ENCODE measurements at places on chromosomes 6 and 20.

DNA sequence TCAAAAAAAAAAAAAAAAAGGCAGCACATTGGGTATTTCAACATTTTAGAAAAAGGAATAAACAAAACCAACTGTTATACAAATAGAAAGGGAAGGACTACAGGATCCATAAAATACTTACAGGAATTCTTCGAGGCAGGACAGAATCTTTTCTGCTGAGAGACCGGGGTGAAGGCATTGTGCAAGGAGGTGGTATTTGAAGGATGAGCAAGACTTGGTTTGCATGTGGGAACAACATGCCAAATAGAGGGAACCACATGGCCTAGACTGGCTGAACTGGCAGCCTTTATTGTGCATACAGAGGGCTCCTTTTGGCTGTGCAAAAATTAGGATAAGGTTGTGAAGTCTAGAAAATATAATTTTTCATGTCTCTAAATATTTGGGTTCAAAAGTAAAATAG, 62.9 kb downstream of the SCAND1 start:
- no peak for DNase-seq

DNA sequence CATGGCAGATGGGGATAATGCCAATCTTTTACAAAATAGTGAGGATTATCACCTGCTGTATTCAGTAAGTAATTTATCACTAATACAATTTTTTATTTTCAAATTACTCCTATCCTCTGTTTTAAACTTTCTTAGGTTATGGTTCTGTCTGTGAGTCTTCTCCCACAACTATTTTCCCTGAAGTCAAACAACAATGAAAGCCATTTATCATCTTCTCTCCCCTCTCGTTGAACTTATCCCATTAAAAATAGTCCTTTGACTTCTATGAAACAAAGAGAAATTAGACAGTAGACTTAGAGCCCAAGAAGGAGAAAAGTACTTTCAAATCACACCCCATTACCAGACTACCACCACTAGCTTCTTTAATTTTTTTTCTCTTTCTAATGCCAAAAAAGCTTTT, 147.7 kb downstream of the SIM1 start:
- no peak for DNase-seq

DNA sequence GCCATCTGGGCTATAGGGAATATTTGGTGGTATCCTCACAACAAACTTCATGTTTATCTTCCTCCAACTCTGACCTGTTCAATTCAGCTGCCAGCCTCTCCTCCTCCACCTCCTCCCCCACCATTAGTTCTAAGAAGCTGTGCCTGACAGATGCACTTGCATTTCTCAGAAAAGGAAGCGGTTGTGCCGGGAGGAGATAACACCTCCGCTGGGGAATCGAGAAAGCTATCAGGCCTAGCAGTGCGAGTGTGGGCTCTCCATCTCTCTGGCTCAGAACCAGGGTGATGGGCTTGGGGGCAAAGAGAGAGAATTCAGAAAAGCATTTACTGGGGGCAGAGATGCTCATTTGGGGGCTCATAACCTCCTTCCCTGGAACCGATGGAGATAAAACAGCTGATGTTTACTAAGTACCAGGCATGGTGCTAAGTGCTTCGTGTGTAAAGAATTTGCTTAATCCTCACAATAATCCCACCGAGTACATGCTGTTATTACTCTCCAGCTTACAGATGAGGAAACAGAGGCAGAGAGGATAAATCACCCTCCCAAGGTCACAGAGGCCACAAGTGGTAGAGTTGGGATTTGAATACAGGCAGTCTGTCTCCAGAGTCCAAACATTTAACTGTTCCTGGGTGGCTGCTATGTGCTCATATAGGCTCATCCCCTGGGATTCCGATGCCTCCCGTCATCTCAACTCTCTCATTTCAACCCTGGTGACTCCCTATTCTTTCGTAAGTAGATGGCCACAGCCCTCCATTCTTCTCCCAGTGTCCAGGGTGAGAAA, 38.3 kb downstream of the COX4I2 start:
- DNase-seq = no peak

- no peak for DNase-seq
Measured at GRCh38 chr6:19691465-19692167, 145.6 kb upstream of the ID4 start.

GRCh38 chr20:18676396-18676795, 88.5 kb downstream of the DTD1 start:
- no peak for DNase-seq

DNA sequence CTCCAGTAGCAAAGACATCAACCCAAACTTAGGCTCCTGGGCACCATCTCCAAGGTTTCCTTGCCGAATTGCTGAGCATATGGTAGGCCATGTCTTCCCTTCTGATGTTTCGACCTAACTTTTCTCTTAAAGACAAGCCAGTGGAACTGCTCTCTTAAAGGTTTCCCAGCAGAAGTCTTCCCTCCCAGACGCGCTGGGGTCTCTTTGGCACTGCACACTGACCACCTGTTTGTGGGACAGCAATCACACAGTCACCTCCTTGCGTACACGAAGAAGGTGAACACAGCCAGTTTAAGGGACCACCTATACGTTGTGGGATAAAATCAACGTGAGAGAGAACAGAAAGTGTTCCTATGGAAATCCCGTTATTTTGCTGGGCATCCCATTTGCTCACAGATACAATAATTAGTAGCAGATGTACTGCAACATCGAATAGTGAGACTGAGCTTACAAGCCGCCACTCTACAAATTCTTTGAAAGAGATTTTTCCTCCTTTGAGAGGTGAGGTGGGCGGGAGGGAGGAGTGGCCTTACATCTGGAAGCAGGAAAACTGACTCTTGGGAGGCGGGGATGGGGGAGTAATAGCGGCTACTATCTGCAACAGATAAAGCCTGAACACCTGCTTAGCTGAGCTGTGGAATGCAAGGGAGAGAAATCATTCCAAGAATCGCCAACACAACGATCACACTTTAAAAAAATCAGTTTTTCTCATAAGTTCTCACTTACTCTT, 9.9 kb downstream of the GRIK2 start:
- DNase-seq = no peak

DNA sequence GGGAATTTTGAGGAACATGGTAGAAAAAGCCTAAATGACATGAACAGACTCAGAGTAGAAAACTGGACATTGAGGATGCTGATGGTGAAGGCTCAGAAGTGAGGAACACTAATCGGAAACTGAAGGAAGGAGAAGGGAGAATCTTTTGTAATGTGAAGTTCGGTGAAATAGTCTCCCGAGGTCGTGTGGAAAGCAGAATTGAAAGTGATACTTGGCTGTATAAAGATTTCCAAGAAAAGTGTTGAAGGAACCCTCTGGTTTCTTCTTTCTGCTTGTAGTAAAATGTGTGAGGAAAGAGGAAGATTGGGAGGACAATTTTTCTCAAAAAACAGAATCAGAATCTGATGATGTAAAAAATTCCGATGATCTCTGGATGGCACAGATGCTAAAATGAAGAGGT, 115.4 kb downstream of the LAMP5 start:
- DNase-seq = no peak

GRCh38 chr20:37142708-37143107, 36.4 kb upstream of the RPN2 start:
- DNase-seq = no peak

GRCh38 chr6:82072751-82073150, 174.8 kb downstream of the IBTK start:
- no peak for DNase-seq

DNA sequence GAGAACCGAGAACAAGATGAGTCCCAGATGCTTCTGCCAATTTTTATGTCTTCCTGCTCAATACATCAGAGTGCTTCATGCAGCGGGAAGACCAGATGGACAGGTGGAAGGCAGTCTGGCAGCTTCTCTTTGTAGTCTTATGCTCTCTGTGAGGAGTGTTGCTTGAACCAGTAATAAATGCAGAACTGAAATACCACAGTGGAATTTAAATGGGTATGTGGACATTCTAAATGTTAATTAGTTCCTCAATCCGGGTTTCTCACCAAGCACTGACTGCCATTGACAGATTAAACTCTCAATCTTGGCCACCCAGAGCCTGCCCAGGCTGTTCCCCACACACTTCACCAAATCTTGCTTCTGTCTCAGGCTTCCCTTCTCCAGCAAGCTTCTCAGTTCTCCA, 695.5 kb upstream of the CHD6 start:
- no peak for DNase-seq

DNA sequence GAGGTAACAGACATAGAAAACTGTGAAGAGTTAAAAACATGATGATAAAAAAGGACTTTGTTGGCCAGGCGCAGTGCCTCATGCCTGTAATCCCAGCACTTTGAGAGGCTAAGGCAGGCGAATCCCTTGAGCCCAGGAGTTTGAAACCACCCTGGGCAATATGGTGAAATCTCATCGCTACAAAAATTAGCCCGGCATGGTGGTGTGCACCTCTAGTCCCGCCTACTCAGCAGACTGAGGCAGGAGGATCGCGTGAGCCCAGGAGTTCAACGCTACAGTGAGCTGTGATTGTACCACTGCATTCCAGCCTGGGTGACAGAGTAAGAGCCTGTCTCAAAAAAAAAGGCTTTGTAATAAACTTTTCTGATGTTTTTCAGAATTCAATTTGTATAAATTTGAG, 60.1 kb downstream of the GFOD1 start:
- DNase-seq = no peak
